Karpas-422 (cell line): ENCODE measurements at places on chromosomes 16 and 17.

DNA sequence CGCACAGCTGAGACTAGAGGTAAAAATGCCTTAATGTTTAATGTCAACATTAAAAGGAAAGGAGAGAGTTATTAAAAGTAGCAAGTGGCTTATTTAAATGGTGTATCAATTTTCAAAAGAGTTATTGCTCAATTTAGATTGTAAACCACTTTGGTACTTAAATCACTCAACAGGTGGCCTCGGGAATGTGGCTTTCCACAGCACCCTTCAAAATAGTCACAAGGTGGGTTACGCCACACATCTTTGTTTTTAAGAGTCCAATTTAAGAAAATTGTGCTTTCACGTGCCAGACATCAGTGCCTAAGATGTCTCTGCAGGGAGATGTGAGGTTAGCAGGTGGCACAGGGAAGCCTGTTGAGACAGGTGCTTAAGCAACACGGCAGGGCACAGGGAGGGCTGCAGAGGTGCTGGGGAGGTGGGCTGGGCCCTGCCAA is 27.5 kb upstream of the ADCY7 start:
- no peak for DNase-seq

DNA sequence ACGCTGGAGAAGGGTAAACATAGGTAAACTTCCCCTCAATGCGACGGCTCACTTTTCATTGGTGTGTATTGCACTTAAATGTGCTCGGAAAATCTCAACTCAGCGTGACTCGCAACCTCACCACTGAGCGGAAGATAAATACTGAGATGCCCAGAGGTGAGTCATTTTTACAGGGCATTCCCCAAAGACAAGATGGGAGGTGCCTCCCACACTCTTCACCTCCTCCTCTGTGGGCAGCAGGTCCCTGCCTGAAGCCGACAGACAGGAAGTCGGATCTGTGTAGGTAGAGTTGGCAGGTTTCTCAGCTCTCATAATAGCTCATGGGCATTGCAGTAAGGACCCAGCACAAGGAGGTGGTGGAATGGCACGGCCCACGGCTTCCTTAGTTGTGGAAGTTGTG is 274.6 kb upstream of the HSBP1 start:
- DNase-seq = no peak

GRCh38 chr16:56912746-56913708 is 18.9 kb upstream of the HERPUD1 start:
- DNase-seq = no peak

GRCh38 chr17:34997355-34997862 is 17.1 kb downstream of the LIG3 start:
- no peak for DNase-seq

DNA sequence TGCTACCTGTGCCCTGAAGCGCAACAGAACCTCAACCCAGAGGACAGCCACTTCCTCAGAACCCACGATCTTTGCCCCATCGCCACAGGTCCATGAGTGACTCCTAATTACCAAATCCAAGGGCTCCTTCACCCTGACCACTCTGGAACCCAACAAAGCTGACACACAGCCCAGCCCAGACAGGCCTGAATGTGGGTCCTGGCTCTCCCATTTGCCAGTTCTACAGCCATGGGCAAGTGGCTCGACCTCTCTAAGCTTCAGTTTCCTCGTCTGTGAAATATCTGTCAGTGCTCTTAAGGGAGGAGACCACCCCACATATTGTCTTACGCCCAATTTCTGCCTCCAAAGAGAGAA is 18.0 kb upstream of the ENDOV start:
- DNase-seq = no peak
